Stimulated activated CD4-positive, alpha-beta T cell treated with anti-CD3 and anti-CD28 coated beads, Interleukin-2, amount 100 ng/mL, for 4 hours (primary cell): ENCODE measurements at places on chromosomes 3 and 15.

GRCh38 chr3:156539051-156539450, 15.9 kb downstream of the SSR3 start:
- DNase-seq = no peak

GRCh38 chr3:30440880-30441279, 165.5 kb upstream of the TGFBR2 start:
- DNase-seq = no peak

GRCh38 chr15:90535254-90535653, 5.5 kb downstream of the CRTC3 start:
- no peak for DNase-seq

- DNase-seq = no peak
These were observed 21.5 kb downstream of the CFAP161 start for GRCh38 chr15:81155375-81156218.

GRCh38 chr15:92343924-92344643, 49.6 kb upstream of the ST8SIA2 start:
- DNase-seq = no peak

- no peak for DNase-seq
These were observed 220.0 kb upstream of the CGNL1 start for GRCh38 chr15:57156210-57156884.

- no peak for DNase-seq
These were observed 197.0 kb downstream of the LPP start for GRCh38 chr3:188350961-188351360.

- no peak for DNase-seq
These were observed 5.9 kb upstream of the EDEM1 start for GRCh38 chr3:5181469-5182141.

DNA sequence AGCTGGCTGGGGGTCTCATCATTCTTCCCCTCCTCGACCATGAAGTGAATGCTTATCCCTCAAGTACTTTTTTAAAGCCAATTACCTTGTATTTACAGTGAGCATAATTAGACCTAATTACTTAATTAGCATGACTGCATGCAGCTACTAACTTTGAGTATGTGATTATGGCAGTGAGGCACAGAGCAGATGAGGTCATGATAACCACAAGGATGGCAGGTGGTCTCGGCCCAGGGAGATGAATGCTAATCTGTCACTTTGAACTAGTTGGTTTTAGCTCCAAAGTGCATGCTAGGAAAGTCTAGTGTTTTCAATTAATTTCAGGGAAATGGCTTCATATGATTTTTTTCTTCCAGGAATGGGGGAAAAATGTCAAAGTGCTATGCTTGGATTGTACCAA, 233.8 kb downstream of the NTRK3 start:
- no peak for DNase-seq

DNA sequence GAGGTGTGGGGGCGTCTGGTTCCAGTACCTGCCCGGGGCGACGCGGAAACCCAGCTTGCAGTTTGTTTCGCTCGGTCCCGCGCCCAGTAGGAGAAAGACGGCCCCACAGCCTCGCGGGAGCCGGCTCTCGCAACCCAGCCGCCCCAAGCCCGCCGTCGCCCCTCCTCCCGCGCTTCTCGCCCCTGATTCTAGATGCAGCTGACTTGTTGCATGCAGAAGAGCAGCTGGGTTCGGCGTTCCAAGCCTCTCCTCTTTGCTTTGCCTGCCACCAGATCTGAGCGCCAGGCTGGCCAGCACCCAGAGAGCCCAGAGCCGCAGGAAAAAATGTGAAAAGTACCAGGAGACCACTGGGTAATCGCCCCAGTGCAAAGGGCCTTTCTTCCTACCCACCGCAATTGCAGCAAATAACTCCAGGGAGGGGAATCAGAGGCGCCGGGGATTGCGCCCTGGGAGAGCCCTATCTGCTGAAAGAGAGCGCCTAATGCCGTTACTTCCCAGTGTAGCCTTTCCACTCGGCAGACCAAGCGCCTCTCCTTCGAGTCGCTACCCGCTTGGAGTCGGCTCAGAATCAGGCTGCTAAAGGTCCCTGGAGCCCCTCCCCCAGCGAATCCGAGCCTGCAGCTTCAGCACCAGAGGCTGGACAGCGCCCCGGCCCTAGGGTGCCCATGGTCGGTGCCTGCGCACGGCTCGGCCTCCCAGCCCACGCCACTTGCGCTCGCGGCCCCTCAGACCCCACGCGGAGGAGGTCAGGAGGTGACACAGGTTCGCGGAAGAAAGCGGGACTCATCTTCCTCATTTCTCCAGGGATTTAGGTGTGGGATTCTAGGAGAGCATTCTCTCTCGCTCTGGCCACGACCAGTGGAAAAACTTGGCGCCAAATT, 15.7 kb upstream of the AEN start:
- DNase-seq = no peak

GRCh38 chr15:38216763-38217162, 35.9 kb upstream of the SPRED1 start:
- DNase-seq = no peak

DNA sequence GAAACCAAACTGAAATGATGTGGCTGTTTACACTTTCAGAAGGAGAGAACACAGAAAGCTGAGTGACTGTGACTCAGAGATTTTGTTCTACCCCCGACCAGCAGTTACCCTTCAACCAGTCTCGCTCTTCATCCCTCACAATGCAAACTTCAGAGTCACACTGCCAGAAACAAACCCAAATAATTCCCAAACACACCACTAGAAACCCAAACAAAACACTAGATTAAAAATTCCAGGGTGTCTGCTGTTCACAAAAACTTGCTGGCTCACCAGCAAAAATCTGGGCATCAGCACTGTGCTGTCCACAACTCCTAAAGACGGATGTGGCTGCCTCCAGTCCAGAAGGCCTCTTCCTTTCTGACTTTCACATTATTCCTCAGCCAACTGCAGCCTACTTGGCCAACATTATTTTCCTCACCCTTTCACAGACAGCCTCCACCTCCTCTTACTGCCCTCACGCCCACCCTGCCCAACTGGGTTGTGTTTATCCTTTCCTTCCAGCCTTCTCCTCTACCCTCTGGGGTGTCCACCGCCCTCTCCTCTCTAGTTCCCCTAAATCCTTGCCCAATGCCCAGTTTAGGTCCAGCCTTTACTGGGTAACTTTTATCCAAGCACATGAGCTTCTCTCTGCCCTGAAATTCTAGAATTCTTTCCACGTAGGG, 71.4 kb downstream of the MECOM start:
- DNase-seq = no peak

DNA sequence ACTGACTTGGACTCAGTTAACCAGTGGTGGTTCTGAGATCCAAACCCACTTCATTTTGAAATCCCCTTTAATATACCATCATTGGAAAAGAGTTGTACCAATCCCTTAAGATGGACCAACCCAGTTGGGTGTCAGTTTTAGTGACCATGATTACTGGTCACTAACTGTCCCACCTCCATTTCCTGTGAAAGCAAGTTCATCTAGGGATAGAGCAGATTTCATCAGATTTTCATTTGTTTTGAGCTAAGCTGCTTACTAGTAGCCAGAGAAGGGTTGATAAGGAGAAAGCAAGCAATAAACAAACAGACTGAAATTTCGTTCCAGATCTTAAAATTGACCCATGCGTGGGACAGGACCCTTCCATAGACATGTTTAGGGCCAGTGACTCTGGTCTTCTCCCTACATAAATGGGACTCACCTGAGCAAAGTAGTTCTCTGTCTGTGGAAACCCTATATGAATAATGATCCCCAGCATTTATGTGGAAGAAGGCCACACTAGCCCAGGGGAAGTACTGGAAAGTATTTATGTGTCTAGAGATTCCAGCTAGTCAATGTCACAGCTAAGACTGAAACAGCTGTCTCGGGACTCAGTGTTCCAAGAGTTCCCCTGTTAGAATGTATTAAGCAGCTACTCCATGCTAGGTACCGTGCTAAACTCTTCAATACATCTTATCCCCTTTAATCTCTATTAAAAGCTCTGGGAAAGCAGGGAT, 196.0 kb upstream of the BCL6 start:
- no peak for DNase-seq

GRCh38 chr3:13016083-13016720, 57.0 kb downstream of the IQSEC1 start:
- peak; percentile 31 for DNase-seq

GRCh38 chr3:123090728-123091531, 24.1 kb downstream of the PDIA5 start:
- DNase-seq = no peak

GRCh38 chr3:4656059-4656458, 162.9 kb downstream of the ITPR1 start:
- no peak for DNase-seq

DNA sequence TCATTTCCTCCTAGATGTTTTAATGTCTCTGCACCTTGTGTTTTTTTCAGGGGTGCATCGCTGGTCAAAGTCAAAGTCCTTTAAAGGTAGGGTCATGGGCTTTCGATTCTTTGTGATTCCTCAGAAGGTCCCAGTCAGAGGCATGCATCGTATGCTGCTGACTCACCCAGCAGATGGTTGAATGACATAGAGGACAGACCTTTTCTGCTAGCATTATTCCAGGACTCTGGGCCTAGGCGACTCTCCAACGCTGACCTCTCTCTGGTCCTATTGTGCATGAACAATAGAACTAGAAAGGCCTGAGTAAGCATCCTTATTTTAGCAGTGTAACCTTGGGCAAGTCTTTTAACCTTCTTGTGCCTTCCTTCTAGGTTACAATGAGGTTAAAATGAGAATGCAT, 75.9 kb downstream of the DGKG start:
- DNase-seq = no peak

DNA sequence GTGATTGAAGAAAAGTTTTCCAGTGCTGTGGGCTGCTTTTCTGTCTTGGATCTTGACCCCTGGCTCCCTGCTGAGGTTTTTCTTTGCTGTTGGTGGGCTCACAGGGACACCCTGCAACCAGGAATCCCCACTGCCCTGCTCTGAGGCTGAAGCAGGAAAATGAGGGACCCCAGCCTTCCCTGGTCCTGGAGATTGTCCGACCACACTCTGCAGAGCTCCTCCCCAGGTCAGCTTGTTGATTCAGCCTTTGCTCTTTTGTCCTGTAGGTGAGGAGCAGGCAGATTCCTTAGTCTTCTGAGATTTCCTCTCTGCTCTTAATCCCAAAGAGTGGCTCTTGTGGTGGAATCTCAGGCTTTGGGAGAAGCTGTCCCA, 194.5 kb downstream of the RPLP1 start:
- no peak for DNase-seq

DNA sequence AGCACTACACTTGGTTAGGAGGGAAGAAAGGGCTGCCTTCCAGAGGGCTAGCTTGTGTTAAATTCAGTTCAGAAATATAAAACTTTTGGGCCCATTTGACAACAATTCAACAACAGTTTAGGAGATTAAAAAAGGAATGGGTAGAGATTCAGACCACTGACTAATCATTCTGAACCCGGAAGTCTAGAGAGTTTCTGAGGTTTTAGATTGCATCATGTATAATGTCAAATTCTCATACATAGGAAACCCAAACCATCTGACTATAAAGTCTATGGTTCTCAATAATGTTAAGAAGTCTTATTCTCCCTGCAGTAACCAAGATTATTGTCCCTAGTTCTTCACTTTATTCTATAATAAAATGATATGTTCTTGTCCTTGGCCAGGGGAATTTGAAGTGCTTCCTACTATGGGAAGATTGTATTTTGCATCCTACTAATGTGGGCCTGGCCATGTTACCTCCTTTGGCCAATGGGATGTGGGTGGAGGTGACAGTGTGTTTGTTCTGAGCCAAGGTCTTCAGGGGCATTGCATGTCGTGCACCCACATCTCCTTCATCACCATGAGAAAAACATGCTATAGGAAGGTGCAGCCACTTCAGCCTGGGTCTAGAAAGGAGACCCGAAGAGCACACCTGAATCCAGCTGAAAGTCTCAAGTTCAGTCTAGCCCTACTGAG, 66.4 kb upstream of the CCNL1 start:
- DNase-seq = no peak

GRCh38 chr3:2765002-2765579, 345.1 kb downstream of the IL5RA start:
- DNase-seq = no peak

DNA sequence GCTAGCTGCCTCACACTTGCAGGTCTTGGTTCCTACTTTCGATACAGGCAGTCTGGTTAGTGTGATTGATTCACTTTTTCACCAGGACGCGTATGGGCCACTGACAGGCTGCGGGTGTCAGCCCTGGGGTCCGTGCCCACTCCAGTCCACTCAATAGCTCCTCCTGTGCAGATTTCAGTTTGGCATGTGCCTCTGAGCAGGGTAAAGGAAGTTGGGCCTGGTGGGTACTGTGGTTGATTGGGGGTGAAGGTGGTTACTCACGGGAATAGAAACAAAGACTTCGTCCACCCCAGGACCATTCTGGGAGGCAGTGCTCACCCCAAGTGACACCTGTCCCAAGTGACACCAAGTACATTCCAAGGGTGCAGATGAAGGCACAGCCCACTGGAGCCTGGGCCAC, 62.3 kb downstream of the EPHB1 start:
- no peak for DNase-seq

- DNase-seq = no peak
These were observed 247.7 kb downstream of the IL20RB start for GRCh38 chr3:137205394-137206045.

DNA sequence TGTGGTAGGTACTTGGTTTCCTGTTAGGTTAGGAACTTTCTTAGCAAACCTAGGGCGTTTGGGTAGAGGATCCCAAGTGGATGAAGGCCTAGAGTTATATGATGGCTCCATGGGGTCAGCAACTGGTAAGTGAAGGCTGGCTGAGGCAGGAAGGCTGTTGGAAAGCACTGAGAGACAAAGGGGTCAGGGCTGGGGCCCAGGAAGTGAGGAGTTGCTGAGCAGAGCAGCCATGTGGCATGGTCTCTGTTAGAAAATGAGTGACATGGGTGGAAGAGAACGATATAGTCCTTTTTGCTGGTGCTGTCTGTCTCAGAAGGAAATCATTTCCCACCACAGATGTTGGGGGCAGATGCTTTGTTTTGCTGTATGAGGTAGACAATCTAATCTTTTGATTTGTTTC, 34.5 kb upstream of the MGLL start:
- DNase-seq = no peak

- DNase-seq = no peak
These were observed 89.6 kb downstream of the TM4SF4 start for GRCh38 chr3:149564079-149564478.

- DNase-seq = no peak
These were observed 53.7 kb upstream of the INO80 start for GRCh38 chr15:41169781-41170180.

DNA sequence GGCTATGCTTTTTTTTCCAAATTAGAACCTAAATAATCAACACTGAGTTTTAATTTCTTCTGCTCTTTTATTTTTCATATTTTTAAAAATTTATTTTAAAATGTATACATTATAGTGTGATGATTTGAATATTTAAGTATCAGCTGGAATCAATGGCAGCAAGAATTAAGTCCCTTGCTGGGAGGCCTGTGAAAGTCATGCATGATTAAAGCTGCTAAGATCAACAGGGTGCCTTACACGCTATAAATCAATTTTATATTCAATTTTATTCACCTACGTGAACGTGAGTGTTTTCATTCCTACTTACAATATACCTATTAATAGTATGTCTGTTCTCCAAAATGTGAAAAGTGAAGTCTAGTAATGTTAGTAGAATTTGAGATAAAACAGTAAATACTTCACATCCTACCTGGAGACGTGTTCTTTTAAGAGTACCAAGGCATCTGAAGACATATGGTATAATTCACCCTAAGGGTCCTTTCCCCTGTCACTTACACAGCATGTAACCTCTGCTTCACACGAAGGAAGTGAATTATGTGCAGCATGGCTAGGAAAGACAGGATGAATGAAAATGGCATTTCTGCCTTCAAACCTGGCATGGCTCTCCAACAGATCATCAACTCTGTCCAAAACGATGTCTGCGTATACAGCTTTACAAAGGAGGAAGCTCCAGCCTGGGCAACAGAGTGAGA, 640.4 kb upstream of the ROBO1 start:
- DNase-seq = no peak

- no peak for DNase-seq
These were observed at the start of gene MYRIP for GRCh38 chr3:39809181-39809994. Gene MYRIP, plus strand, starts transcription at chr3:39809609. Its CDS starts 91,208 bp downstream, at chr3:39900817.

GRCh38 chr3:120442975-120443517, 7.7 kb downstream of the FSTL1 start:
- DNase-seq = no peak
